Spleen (tissue), 13 donors: ENCODE measurements at places on chromosomes 3 and 15.

GRCh38 chr3:141203866-141204265, 27.8 kb upstream of the PXYLP1 start:
- H3K36me3 ChIP-seq, result no peaks in the 10 kb centered on the region
- H3K27ac ChIP-seq, result no peak overlapping the region
- H3K4me3 ChIP-seq, result no peak overlapping the region

DNA sequence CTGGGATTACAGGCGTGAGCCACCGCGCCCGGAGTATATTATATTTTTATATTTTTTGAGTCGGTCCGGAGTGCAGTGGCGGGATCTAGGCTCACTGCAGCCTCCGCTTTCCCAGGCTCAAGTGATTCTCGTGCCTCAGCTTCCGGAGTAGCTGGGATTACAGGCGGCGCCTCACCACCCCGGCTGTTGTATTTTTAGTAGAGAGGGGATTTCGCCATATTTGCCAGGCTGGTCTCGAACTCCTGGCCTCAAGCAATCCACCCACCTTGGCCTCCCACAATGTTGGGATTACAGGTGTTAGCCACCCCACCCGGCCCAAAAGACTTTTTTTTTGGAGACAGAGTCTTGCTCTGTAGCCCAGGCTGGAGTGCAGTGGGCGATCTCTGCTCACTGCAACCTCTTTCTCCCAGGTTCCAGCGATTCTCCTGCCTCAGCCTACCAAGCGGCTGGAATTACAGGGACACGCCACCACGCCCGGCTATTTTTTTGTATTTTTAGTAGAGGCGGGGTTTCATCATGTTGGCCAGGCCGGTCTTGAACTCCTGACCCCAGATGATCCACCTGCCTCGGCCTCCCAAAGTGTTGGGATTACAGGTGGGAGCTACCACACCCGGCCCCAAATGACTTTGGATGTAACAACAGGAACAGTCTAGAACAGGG, 1.0 kb downstream of the ZNF589 start:
- H3K27me3 ChIP-seq, result no peaks in the 10 kb centered on the region
- H3K4me3 ChIP-seq, result peak overlapping the region; percentile 90
- peaks cover 27% of the 10 kb centered on the region for H3K4me1 ChIP-seq
- peak overlapping the region; percentile 88 for H3K27ac ChIP-seq

- H3K4me1 ChIP-seq, result peaks cover 65% of the 10 kb centered on the region
- H3K4me3 ChIP-seq, result no peak overlapping the region
- H3K36me3 ChIP-seq, result no peaks in the 10 kb centered on the region
These were observed 20.8 kb downstream of the AKAP13 start for GRCh38 chr15:85401108-85401774.

DNA sequence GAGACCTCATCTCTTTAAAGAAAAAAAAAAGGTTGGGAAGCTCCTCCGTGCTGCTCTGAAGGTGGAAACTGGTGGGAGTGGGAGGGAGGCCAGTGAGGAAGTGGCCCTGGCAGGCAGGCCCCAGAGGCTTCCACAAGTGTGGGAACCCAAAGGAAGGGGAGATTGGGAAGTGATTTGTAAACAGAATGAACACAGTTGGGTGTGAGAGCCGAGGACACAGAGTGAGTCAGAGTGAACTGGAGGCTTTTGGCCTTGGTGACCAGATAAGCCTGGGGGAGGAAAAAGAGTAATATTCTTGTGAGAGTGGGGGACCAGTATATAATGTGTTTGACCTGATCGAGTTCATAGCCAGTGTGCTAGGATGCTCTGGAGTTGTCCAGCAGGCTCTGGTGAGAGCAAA, 23.0 kb downstream of the MKRN2 start:
- H3K4me1 ChIP-seq, result no peaks in the 10 kb centered on the region
- no peak overlapping the region for H3K4me3 ChIP-seq
- peak overlapping the region; percentile 78 for H3K27ac ChIP-seq
- H3K36me3 ChIP-seq, result peaks cover 100% of the 10 kb centered on the region

- DNase-seq, result no peak
- no peak overlapping the region for H3K27ac ChIP-seq
- H3K4me1 ChIP-seq, result no peaks in the 10 kb centered on the region
- no peaks in the 10 kb centered on the region for H3K27me3 ChIP-seq
- no peaks in the 10 kb centered on the region for H3K36me3 ChIP-seq
These were observed 188.4 kb upstream of the PFN2 start for GRCh38 chr3:150158943-150159625.

GRCh38 chr3:16467393-16467792, 46.1 kb downstream of the RFTN1 start:
- H3K4me3 ChIP-seq, result no peak overlapping the region
- peak overlapping the region; percentile 30 for H3K27ac ChIP-seq
- peak; percentile 74 for DNase-seq
- peaks cover 34% of the 10 kb centered on the region for H3K4me1 ChIP-seq
- H3K36me3 ChIP-seq, result no peaks in the 10 kb centered on the region

DNA sequence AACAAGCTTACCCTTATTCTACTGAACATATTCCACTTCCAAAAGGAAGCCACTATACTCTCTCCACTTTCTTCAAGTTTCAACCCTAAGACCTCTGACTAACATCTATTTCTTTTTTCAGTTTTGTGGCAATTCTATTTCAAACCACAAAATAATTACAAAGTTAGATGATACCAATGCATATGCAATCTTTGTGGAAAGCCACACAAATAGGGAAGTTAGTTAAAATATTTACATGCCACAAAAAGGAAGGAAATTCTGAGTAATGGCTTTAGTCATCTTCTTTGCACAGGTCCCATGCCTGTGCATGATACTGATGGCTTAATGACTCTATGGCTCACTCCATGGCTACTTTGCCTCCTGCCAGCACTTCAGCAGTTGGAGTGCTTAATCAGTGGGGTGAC, 57.0 kb upstream of the MCTP2 start:
- no peak for DNase-seq
- H3K27me3 ChIP-seq, result no peaks in the 10 kb centered on the region
- peaks cover 12% of the 10 kb centered on the region for H3K4me1 ChIP-seq
- H3K36me3 ChIP-seq, result no peaks in the 10 kb centered on the region

DNA sequence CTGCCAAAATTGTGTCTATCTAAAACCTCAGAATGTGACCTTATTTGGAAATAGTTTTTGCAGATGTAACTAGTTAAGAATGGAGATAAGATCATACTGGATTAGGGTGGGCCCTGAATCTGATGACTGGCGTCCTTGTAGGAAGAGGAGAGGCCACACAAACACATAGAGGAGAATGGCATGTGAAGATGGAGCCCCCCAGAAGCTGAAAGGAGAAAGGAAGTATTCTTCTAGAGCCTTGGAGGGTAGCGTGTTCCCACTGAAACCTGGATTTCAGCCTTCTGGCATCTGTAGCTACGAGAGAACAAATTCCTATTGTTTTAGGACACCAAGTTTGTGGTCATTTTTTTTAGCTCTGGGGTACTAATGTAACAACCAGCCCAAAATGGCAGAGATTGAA, 423.0 kb upstream of the TPM1 start:
- no peak overlapping the region for H3K4me3 ChIP-seq
- no peak overlapping the region for H3K27ac ChIP-seq
- H3K27me3 ChIP-seq, result no peaks in the 10 kb centered on the region
- no peaks in the 10 kb centered on the region for H3K4me1 ChIP-seq

DNA sequence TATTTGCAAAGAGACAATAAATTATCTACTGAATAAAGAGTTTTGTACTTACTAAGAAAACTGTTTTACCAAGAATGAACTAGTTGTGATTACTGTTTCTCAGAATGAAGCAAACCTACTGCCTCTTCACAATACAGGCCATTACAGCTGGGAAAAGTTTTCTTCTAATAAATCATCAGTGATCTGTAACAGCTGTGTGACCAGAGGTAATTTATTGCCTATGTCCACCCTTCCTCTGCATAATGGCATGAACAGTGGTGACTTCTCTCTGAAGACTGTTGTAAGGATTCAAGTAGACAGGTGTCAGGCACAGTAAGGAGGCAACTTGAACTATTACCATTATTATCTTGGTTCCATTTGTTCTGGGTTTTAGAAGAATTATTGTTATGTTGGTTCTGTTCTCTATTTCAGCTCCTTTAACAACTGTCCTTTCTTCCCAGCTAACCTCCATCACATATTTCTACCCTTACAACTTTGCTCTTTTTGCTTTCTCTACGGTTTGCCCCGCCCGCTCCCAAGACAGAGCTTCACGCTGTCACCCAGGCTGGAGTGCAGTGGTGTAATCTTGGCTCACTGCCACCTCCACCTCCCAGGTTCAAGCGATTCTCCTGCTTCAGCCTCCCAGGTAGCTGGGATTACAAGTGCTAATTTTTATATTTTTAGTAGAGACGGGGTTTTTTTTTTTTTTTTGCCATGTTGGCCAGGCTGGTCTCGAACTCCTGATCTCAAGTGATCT, 51.5 kb downstream of the PRKAR2A start:
- H3K36me3 ChIP-seq, result no peaks in the 10 kb centered on the region
- H3K27me3 ChIP-seq, result no peaks in the 10 kb centered on the region
- H3K27ac ChIP-seq, result no peak overlapping the region
- DNase-seq, result no peak
- H3K4me3 ChIP-seq, result no peak overlapping the region
- no peaks in the 10 kb centered on the region for H3K4me1 ChIP-seq

- peak overlapping the region; percentile 29 for H3K27ac ChIP-seq
- DNase-seq, result no peak
- peaks cover 12% of the 10 kb centered on the region for H3K4me1 ChIP-seq
These were observed 27.8 kb downstream of the IL5RA start for GRCh38 chr3:3082234-3082924.

- no peaks in the 10 kb centered on the region for H3K4me1 ChIP-seq
- H3K36me3 ChIP-seq, result no peaks in the 10 kb centered on the region
- H3K27me3 ChIP-seq, result no peaks in the 10 kb centered on the region
- DNase-seq, result no peak
- no peak overlapping the region for H3K27ac ChIP-seq
These were observed 437.7 kb downstream of the SI start for GRCh38 chr3:164640591-164640990.

DNA sequence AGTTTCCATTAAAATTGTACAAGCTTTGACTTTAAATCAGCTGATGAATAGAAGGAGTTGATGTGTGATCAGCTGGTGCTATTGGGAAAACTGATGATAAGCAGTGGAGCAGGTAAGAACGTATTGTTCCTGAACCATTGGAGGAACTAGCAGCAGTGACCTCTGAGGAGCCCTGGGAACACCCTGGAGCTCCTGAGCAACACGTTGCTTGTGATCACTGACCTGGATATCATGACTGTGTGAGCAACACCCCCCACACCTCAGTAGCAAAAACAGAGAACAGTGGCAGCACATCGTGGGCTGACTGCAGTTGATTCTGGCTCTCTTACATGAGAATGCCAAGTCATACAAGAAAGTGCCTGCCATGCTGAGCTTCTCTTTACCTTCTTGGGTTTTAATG, 72.9 kb downstream of the BLM start:
- H3K27ac ChIP-seq, result no peak overlapping the region
- H3K4me3 ChIP-seq, result no peak overlapping the region
- no peaks in the 10 kb centered on the region for H3K36me3 ChIP-seq
- DNase-seq, result no peak
- peaks cover 13% of the 10 kb centered on the region for H3K4me1 ChIP-seq

DNA sequence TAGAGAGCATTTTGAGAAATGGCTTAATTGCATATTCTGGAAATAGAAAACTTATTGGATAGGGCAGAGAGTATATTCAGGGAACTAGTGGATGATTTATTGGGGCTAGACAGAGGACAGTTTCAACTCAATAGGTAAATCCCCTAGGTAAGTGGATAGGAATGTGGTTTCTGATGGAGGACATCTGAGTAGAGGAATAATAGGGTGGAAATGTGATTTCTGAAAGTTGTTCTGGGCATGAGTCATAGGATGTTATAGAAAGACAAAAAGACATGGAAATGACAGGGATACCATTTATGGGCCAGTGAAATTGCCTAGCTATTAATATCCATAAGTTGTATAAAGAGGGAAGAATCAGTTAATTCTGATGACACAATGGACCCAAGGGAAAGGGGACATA, 563.3 kb upstream of the GOLIM4 start:
- H3K27ac ChIP-seq, result no peak overlapping the region
- DNase-seq, result no peak
- no peaks in the 10 kb centered on the region for H3K4me1 ChIP-seq
- H3K27me3 ChIP-seq, result no peaks in the 10 kb centered on the region
- no peaks in the 10 kb centered on the region for H3K36me3 ChIP-seq

DNA sequence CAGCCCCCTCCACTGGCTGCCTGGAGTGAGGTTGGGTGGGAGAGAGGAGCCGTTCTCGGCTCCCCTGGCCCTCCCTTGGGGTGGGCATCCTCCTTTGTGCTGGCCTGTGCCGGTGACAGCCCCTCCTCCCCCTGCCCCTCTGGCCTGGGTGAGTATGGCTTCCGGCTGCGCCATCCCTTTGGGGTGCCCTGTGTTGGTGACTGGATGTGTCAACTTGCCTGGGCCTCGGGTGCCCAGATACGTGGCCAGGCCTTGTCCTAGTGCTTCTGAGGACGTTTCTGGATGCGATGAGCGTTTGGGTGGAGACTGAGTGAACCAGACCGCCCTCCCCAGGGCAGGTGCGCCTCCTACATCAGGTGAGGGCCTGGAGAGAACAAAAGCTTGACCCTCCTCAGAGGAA, 59.7 kb downstream of the PLXNA1 start:
- H3K4me1 ChIP-seq, result no peaks in the 10 kb centered on the region
- no peak overlapping the region for H3K27ac ChIP-seq
- H3K36me3 ChIP-seq, result no peaks in the 10 kb centered on the region
- peak; percentile 71 for DNase-seq
- H3K27me3 ChIP-seq, result no peaks in the 10 kb centered on the region
- H3K4me3 ChIP-seq, result no peak overlapping the region
